MM.1S (cell line): ENCODE measurements at places on chromosomes 4 and X.

- peak; percentile 92 for DNase-seq
Observed at GRCh38 chrX:131830400-131831184, 192.5 kb upstream of the STK26 start.

DNA sequence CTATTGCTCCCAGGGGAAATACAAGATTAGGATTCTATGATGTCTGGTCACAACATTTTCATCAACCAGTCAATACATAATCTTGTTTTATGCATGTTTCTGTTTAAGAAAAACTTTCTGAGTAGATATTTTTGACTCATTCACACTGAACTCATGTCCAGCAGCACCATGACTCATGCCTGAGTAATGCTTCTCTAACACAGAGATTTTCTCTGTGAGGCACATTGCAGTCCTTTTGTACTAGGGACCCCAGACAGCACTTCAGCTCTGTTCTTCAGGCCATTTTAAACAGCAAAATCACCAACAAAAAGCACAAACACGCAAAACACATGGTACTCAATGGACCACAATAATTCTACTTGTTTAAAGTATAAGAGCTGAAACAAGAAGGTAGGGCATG is 83.6 kb downstream of the MXRA5 start:
- no peak for DNase-seq

DNA sequence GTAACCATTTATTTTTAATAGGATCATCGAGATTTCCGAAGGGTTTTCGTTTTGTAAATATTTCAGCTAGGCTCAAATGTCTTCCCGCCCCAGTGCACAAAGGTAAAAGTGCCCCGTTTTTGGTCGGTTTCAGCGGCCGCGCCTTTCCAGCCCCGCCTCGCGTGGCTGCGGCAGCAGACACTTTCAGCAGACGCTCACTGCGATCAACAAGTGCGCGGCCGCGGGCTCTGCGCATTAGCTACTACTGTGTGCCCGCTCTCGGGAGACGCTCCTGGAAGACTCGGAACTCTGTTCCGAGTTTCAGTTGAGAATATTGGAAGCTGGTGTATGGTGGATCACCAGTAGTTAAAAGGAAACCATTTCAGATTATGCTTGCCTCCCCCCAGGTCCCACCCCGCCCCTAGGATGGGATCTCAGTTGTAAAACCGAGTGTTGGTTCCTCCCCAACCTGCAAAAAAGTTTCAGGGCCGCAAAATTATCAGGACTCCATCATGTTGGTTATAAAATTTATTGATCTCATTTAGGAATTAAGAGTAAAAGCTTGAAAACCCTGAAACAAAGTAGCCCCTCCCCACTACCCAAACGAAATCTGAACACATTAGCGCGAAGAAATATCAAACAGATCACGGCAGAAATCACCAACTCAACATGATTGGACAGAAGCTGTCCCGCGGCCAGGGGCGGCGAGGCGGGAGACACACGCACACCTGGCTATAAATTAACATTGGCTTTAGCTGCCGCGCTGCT is 2.2 kb downstream of the SOX3 start:
- no peak for DNase-seq

DNA sequence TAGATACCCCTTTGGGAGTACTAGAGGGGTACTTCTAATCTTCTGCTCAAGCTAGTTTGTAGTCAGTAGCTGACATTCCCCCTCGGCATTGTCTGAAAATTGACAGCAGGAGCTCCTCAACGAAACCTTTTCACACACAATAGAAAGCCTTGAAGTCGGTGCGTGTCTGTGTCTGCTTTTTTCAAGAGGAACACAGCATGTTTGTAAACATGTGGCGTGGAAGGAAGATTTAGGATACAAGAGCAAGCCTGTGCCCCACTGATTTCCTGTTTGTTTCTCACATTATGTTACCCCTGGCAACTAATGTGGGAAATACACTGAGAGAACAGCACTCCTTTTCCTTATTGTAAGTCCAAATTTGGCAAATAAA is 252.6 kb downstream of the ANKRD50 start:
- DNase-seq, result no peak

GRCh38 chrX:67426946-67427345 is 116.9 kb upstream of the AR start:
- DNase-seq, result no peak

DNA sequence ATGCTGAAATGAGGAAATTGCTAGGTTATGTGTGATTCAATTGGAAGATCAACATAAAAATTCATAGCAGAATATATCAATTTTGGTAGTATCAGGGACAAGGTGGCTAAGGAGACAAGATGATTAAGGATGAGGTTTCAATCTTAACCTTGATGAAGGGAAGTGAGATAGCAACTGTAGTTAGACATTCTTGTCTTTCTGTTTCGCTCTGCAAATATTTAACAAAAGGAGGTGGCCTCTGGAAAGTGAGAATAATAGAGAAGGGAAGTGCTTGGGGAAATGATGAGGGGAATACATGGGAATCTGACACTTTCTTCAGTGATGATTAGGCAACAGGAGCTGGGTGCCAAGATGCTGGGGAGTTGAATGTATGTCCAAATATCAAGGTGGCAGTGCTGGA is 337.1 kb upstream of the PUDP start:
- no peak for DNase-seq

GRCh38 chrX:140440876-140441275 is 64.0 kb downstream of the SOX3 start:
- DNase-seq, result no peak

- no peak for DNase-seq
Observed at GRCh38 chrX:68533656-68534055, 34.8 kb downstream of the YIPF6 start.

- no peak for DNase-seq
Observed at GRCh38 chr4:177562859-177563258, 120.6 kb upstream of the AGA start.

GRCh38 chr4:124807421-124807820 is 94.9 kb upstream of the ANKRD50 start:
- no peak for DNase-seq

GRCh38 chr4:53147711-53148110 is 218.2 kb downstream of the SCFD2 start:
- no peak for DNase-seq

DNA sequence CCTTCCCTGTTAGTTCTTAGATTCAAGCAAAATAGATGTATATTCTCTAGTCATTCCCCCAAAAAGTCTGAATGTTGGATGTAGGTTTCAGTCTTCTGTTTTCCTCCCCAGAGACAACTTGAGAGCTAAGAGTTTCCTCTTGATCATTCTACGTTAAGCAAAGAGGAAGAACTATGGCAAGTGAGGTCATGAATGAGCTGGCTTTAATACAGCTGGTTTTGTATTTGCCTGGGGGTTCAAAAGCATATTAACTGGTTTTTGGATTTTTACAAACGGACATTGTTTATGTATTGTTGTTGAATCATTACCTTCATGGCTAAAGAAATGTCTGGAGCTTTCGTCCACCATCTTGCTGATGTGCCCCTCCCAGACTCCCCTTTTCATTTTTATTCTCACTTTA is 916.7 kb upstream of the POU3F4 start:
- DNase-seq, result no peak

- peak; percentile 52 for DNase-seq
Observed at GRCh38 chrX:66000628-66001272, 39.1 kb downstream of the VSIG4 start.
